Mucosa of descending colon (tissue), 3 donors: ENCODE measurements at places on chromosomes 16 and 17.

GRCh38 chr17:68542698-68543463 is 30.7 kb downstream of the PRKAR1A start:
- DNase-seq: no peak

DNA sequence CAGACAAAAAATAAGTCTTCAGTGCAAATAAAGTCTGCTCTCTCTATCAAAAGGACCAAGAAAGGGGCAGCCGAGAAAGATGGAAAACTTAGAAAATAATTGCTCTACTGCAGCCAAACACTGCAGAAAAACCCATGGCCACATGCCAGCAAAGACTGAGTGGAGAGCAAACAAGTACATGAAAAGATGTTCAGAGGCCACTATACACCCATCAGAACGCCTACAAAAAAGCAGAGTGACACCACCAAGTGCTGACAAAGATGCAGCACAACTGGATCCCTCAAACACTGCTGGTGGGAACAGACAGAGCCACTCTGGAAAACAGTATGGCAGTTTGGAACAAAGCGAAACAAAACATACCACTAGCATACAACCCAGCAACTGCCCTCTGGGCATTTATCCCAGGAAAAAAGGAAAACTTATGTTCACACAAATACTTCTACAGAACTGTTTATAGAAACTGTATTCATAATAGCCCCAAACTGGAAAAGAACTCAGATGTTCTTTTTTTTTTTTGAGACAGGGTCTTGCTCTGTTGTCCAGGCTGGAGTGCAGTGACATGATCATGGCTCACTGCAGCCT is 36.7 kb downstream of the KIAA0753 start:
- DNase-seq: no peak

DNA sequence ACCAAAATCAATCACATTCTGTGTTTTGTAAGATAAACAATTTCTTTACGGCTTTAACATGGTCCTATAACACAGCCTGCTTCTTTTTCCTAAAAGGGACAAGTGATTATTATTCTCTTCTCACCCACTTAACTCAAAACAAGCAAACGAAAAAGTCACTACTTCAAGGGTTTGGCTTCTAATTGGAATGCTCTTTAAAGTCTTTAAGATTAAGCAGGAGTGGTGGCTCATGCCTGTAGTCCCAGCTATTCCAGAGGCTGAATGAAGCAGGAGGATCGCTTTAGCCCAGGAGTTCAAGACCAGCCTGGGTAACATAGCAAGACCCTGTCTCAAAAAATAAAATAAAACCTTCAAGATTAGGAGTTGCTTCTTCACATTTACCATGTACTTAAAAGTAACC is 66.6 kb upstream of the CNEP1R1 start:
- no peak for DNase-seq

- no peak for DNase-seq
Measured at GRCh38 chr17:15469260-15469659, 1.8 kb upstream of the CDRT4 start.

DNA sequence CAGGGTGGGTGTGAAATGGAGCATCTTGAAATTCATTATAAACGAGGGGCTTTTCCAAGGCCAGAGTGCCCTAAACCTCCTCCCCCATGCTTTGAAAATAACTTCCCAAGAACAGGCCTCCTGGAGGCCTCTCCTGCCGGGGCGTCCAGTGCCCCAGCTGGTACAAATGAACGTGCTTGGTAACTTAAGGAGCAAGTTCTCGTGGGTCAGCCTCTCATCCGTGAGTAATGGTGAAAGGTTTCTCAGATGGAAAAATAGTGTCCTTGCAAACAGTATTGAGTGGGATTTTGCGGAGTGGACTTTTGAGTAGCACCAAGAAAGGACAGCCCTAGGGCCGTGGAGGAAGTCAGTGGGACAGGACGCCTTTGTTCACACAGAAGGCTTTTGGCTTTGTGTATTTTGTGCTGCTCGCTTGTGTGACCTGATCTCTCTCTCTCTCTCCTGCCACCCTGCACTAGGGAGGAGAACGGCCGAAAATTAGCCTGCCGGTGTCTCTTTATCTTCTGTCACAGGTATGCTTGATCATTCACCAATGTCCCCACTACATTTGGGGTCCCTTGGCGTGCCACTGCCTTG is 34.6 kb downstream of the CLEC16A start:
- no peak for DNase-seq
